RPMI7951 (cell line): ENCODE measurements at places on chromosomes 3 and 15.

GRCh38 chr15:57444877-57445513 lies 68.7 kb downstream of the CGNL1 start:
- DNase-seq = peak; percentile 38

GRCh38 chr3:176904506-176904905 lies 292.8 kb downstream of the TBL1XR1 start:
- no peak for DNase-seq

DNA sequence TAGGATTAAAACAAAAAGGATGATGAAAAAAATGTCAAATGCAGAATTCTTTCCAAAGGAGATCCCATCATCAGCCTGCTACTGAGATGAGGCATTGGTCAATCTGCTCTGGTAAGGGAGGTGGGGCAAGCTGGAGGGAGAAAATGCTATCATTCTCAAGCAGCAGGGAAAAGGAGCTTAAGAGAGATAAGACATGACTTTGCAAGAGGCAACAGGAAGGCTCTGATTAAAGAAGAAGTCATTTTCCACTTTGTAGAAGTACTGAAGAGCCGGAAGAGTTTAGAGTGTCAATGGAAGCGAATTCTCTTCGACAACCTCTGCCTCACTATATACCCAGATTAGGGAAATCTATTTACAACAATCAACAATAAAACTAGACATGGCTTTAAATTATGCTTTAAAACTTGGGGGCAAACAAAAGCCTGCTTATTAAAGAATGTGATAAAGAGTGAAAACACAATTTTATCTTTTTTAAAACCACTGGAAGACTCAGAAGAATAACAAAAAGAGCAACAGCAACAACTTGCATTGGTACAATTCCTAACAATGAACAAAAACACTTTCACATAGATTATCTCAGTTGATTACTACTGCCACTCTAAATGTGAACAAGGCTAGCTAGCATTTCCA lies 81.8 kb upstream of the NANOGP8 start:
- no peak for DNase-seq

DNA sequence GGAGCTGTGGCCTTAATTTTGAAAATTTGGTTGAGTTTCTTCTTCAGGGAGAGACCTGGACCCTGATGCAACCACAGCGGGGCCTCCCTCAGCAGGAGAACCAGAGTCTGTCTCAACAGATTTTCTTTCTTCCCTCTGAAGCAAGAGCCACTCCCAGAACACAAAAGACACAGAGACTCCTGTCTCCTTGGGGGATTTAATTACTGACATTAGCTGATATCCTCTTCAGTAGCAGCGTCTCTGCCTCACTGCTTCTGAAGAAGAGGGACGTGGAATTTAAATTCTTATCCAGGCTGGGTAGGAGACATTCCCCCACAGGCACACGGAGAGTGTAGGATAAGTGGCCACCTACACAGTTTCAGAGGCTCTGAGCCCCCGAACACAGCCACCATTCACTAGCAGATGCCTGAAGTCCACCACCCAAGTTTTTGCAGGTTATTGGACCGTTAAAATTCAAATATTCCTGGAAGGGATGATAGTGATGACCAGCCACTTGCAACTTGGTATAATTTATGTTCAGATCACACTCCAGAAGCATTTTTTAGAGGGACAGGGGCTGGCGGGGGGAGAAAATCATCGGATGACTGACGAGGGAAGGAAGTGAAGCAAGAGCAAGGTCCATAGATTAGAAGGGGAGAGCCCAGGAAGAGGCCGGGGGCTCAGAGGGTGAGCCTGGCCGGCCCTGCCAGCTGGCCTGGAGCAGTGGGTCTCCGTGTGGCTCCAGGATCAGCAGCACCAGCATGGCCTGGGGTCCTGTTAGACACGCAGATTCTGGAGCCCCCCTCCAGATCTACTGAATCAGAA lies 109.7 kb downstream of the BDH1 start:
- no peak for DNase-seq

- no peak for DNase-seq
Measured at GRCh38 chr15:89174476-89174875, 46.9 kb downstream of the RLBP1 start.

DNA sequence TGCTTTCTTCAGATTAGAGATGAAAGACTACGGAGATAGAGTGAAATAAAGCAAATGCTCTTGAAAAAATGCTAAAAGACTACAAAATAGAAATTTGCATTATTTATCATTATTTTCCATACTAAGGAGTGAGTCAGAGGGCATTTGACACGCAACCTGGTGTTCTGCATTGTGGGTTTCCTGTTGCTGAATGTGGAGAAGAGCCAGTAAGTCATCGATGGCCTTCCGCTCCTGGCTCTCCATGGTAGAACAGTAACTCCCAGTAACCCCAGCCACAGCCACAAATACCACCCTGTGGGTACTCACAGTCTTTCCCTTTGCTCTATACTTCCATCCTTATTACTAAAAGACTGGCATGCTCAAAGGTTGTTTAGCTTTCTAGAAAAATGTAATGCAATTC lies 61.5 kb downstream of the CGGBP1 start:
- peak; percentile 79 for DNase-seq

DNA sequence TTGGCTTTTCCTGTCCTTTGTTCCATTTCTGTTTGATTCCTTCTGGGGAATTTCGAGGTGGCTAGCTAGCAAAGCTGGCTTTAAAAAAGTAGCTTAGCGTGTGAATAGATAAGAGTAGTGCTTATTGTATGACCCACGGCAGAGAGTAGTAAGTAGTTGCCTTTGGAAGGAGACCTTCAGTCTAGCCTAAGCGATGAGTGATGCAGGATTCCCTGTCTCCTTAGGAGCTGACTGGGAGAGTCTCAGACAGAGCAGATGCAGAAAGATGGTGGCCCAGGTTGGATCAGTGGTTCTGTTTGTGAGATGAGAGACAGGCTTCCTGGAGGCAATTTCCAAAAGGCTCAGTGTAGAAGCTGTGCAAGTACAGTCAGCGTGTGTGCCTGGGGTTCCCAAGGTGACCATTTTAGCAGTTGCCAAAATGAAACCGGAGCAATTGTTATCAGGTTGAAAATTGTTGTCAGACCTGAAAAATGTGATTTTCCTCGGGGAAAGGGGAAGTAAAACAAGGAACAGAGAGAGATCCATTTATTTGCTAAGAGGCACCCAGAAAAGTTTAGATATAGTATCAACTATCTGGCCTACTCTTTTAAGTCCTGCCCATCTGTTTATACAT lies 681 bp upstream of the IL5RA start:
- DNase-seq = no peak

DNA sequence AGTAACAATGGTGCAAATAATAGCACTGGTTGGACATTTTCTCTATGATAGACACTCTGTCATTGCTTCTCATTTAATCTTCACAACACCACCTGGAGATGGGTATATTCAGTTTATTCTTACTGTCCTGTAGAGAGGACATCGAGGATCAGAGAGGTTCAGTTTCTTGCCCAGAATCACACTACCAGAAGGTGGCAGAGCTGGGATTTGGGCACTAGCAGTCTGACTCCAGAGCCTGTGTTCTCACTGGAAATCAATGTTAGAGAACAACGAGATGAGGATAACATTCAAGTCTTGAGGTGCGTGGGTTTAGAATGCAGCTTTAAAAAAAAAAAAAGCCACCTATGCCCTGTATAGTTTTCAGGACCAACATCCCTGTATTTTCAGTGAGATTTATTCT lies 127.8 kb downstream of the SYNPR start:
- DNase-seq = no peak

DNA sequence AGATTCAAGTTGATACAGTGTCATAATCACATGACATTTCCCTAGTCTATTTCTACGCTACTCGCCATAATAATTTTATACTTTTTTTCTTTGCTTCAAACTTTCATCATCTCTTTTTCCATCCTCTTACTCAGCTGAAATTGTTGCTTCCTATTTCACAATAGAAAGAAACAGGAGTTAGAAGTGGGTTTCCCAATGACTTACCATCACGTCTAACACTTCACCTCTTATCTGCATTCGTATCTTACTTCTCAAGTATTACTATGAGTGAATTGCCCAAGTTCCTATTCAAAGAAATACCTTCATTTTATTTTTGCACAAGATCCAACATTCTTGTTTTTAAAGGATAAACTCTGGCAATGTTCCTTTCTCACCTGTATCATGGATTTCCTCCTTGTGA lies 1539.9 kb downstream of the SI start:
- DNase-seq = no peak

GRCh38 chr15:54504695-54505094 lies 526.5 kb downstream of the UNC13C start:
- DNase-seq = no peak

- peak; percentile 67 for DNase-seq
Measured at GRCh38 chr15:42092398-42093318, 1.7 kb downstream of the PLA2G4D start.

DNA sequence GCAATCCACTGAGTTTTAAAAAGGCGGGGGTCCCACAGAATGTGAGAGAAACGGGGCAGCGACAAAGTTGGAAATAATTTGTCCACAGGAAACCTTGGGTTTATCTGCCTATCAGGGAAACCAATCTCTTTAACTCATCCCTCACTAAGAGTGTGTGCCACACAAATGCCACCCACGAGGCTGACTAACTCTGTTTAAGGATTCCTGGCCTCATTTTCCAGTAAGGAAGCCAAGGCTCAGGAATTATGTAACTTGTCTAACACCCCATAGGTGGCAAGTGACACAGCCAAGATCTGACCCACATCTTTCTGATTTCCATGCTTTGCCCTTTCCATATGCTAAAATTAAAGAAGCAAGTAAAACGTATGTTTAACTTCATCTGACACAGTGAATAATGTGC lies 263.2 kb downstream of the CNTN3 start:
- no peak for DNase-seq

DNA sequence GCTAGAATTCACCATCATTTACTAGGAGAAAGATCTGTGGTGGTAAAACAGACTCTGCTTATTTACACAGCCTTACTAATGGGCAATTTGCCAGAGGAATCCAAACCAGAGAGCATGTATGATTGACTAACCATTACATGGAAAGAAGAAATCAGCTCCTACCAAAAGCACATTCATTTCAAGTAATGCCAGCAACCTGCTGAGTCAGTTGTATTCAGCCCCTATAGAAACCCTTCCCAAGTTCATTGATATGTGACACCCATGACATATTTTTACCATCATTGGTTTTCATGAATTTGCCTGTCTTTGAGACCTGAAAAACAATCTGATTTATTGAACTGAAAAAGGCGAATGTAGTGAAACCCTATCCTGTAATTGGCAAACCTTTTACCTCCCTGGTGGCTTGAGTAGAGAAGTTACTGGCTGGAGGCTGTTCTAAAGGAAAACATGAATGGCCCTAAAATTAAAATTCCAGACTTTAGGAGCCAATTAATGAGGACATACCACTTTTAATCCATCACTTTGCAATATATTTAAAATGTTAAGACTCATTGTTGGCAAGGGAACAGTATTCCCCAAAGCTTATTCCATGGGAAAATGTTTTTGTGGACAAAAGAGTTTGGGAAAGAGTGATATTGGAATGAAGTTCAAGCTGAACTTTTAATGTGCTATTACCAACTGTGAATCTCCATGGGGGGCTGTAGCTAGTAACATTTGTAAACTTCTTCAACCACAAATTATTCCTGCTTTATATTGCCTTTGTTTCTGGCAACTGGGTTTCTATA lies 542.9 kb downstream of the FHIT start:
- DNase-seq = no peak

GRCh38 chr3:80696280-80696679 lies 928.5 kb upstream of the ROBO1 start:
- no peak for DNase-seq

DNA sequence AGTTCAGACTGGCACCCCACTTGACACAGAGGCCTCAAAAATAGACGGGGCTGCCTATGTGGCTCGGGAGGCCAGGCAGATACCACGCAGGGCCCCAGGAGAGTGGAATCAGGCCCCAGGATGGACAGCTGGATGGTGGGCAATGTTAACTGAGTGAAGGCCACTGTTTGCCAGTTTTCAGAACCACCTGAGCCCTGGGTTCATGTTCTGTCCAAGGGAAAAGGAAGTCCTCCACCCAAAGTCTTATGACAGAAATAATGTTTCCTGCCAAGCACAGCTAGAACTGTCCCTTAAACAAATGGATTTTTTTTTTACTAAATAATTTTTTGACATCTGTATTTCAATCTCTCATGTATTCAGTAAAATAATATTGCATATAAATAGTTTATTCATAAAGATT lies 228.4 kb downstream of the KLF13 start:
- DNase-seq = no peak

GRCh38 chr3:52331906-52332305 lies 15.8 kb downstream of the DNAH1 start:
- DNase-seq = no peak

GRCh38 chr3:170414202-170414663 lies 4.4 kb upstream of the CLDN11 start:
- peak; percentile 92 for DNase-seq

- DNase-seq = peak; percentile 77
Measured at GRCh38 chr15:88982304-88982945, 69.2 kb upstream of the MFGE8 start.

GRCh38 chr15:42503825-42504224 lies 8.4 kb downstream of the SNAP23 start:
- DNase-seq = no peak

DNA sequence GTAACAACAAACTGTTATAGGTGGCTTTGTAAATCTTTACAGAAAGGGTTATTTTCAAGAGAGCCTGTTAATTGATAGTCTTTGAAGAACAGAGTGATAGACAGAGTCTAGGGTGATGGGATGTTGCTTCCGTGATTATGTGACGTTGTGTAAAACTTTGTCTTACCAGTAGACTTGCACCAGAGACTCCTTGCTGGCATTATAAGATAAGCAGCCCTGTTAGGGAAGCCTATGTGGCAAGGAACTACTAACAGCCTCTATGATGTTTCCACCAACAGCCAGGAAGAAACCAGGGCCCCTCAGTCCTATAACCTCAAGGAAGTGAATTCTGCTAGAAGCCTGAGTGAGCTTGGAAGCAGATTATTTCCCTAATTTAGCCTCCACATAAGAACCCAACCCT lies 18.9 kb downstream of the STT3B start:
- no peak for DNase-seq

- DNase-seq = no peak
Measured at GRCh38 chr3:3178498-3179328, 778 bp downstream of the CRBN start.

- no peak for DNase-seq
Measured at GRCh38 chr3:61946570-61947324, 385.4 kb downstream of the PTPRG start.

- DNase-seq = peak; percentile 69
Measured at GRCh38 chr3:25427155-25427554, 908 bp upstream of the RARB start.

- DNase-seq = no peak
Measured at GRCh38 chr3:156975721-156976120, 149.6 kb downstream of the LEKR1 start.

DNA sequence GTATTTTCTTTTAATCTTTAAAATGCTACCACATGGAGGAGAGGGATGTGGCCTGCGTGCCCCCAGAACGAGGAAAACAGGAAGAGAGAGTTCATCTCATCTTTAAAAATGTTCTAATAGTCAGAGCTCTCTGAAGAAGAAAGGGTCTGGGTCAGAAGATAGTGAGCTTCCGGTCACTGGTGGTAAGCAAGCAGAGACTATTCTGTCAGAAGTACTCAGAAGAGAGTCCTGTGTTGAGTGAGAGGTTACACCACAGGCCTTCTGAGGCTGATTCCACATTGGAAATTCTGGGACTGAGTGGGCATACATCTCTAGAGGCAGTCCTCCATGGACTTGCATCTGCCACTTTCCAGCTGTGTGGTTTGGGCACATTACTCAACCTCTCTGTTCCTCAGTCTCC lies 82.2 kb upstream of the SLC6A1 start:
- no peak for DNase-seq
